GM10248 (cell line): ENCODE measurements at places on chromosomes 16 and 17.

DNA sequence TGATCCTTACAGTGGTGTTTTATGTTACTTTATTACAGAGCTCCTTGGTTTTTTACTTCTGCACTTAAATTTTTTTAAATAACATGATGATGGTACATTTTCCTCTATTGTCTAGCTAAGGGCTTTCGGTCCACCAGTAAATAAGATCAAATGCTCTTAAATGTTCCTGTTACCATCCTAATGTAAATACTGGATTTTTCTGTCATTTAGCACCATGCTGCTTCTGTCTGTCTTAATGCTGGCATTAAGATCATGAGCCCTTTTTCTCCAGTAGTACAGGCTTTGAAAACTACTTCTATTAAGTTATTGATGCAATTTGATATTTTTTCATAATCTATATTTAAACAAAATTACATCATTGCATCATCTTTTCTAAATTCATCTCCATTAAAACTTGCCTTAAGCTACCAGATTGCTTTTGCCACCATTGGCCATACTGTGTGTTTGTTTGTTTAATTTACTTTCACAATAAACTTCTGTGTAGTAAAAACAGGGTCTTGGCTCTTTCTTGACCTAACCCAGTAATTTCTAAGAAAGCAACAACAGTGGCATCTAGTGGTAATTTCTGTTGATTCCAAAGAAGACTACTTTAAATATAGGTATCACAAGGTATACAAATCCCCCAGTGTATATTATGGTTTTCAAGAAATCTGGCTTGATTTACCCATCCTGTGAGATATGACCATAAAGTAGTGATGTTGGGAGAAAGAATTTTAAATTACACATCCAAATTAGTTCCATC, 9.0 kb upstream of the PHAF1 start:
- no peak for DNase-seq

DNA sequence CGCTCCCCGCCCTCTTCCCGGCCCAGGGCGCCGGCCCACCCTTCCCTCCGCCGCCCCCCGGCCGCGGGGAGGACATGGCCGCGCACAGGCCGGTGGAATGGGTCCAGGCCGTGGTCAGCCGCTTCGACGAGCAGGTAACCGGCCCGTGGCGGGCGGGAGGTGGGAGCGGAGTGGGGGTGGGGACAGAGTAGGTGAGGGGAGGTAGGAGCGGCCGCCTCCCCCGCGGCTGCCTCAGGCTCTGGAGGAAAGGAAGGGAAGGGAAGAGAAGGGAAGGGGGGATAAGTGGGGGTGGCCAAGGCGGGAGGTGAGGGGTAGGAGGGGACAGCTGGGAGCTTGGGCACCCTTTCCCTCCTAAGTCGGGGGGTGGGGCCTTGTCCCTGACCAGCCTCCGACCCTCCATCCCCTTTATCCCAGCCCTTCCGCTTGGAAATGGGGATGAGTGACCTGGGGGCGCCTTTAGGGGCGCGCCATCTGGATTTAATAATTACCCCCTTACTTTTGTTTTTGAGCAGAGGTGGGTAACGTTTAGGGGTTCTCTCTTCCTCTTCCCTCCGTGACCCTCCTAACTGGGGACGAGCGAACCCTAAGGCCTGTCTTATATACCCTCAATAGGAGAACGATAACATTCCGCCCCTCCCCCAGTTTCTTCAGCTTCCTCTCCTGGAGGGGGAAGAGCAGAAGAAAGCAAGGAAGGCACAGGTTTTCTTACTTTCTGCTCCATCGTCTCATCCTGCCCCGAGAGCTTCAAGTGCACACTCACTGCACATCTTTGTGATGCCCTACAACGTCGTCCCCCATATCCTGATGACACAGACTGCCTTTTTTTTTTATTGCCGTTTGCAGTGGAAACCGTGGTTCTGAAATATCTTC, 694 bp downstream of the NF1 start:
- DNase-seq = peak; percentile 50

DNA sequence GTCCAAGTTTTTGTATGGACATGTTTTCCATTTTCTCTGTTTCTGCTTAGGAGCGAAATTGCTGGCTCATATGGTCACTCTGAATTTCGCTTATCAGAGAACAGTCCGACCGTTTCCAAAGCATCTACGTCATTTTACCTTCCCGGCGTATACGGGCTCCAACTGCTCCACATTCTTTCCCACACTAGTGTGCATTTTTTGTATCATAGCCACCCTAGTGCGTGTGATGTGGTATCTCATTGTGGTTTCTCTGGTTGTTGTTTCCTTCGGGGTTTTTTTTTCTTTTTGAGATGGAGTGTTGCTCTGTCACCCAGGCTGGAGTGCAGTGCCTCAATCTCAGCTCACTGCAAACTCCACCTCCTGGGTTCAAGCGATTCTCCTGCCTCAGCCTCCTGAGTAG, 31.0 kb upstream of the BHLHA9 start:
- no peak for DNase-seq

GRCh38 chr16:142405-142967, 4.0 kb upstream of the NPRL3 start:
- no peak for DNase-seq
